T follicular helper cell (primary cell): ENCODE measurements at places on chromosomes 13 and 19.
A peak's percentile ranks its signal among the peaks of the same experiment; 100 is the strongest.

DNA sequence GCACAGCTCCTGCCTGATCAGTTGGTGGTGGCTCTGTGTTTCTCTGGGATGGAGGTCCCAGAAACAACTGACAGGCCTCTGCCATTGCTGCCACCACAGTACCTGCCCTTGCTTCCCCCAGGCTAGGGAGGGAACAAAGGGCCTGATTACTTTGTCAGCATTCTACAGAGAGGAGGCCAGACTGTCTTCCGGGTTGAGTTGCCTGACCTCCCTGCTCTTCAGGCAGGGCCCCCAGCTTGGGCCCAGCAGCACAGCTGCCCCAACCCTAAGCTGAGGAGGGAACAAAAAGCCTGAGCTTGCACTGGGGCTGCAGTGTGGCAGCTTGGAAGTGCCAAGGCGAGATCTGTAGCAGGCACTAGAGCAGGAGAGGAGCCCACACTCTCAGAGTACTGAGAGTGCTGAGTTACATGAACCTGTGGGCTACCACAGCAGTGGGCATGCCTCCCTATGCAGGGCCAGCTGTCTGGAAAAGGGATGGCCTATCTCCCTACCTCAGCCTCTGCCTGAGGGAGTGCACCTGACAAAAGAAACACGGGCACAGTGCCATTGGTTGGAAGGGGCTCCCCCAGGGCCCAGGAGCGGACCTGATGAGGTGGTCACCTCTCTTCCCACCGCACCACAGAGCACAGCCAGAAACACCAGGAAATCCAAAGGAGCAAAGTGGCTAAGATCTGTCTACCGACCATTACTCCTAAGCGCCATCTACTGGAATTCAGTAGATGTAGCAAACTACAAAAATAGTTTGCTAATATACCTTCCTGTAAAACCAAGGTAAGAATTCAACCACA lies 24.4 kb downstream of the SLC25A15 start:
- no peak for DNase-seq

- no peak for DNase-seq
Measured at GRCh38 chr13:66329988-66330451, 900.1 kb downstream of the PCDH9 start.

DNA sequence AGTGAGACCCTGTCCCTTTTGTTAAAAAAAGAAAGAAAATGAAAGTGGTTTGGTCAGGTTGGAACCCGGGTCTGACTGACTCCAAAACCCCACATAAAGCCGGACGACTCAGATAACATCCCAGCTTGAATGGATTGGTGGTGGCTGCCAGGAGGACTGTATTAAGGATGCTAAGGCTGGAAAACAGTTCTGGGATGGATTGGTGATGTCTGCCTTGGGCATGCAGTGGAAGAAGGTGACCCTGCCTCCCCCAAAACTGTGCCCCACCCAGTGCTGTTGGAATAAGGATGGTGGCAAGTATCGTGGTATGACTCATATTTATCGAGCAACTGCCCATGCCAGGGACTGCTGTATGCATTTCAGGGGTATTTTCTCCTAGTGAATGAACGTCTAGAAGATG lies 18.5 kb upstream of the COLGALT1 start:
- DNase-seq, result no peak

- no peak for DNase-seq
Measured at GRCh38 chr13:46712524-46712923, 84.4 kb downstream of the ESD start.

DNA sequence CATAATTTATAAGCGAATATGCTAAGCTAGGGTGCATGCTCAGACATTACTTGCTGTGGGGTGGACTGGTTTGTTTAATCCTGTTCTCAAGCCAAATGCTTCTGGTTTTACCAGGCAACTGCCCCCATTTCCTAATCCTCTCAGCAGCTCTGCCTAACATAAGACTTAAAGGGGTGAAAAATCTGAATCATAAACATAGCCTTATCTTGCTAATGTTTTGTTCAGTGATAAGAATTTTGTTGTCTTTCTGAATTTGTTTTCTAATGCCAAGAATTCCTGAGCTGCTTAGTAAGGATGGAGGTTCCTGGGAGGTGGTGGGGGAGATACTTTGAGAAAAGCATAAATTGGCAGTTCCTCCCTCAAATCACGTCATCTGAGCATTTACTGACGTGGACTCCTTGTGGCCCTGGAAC lies 42.7 kb downstream of the ING1 start:
- DNase-seq, result no peak

- no peak for DNase-seq
Measured at GRCh38 chr13:29125191-29125933, 305.2 kb downstream of the MTUS2 start.

- DNase-seq, result no peak
Measured at GRCh38 chr13:52868190-52868589, 19.8 kb upstream of the PCDH8 start.

GRCh38 chr19:2051773-2052704 lies 995 bp upstream of the MKNK2 start:
- DNase-seq, result peak; percentile 50

DNA sequence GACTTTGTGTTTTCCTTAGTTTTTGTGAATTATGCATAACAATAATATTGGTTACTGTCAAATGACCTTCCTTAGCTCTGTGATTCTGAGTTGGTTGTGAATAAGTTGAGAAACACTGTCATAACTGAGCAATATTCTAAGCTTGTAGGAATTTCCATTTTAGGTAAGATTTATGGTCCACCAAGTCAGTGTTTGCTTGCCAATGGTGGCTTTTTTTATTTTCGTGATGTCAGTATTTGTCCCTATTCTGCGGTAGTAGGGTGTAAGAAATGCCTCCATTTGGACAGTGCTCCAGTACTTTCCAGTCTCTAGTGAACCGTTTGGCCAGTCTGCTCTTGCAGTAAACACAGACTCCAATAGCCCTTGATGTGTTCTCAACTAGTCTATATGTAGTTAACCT lies 94.7 kb downstream of the FRY start:
- DNase-seq, result no peak

- DNase-seq, result no peak
Measured at GRCh38 chr13:35252536-35253205, 223.8 kb downstream of the MAB21L1 start.

DNA sequence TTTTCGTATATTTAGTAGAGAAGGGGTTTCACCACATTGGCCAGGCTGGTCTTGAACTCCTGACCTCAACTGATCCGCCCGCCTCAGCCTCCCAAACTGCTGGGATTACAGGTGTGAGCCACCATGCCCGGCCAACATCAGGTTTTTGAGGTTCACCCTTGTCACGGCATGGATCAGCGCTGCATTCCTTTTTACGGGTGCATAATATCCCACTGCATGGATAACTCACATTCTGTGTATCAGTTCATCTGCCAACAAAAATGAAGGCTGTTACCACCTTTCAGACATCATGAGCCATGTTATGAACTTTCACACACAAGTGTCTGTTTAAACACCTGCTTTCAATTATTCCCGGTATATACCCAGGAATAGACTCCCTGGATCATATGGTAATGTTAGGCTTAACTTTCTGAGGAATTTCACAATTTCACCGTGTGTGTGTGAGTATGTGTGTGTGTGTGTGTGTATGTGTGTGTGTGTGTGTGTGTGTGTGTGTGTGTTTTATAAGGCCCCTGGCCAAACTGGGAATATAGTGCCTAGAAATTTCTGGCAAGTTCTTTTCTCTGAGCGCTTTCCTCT lies 52.2 kb downstream of the AP1M1 start:
- DNase-seq, result no peak

DNA sequence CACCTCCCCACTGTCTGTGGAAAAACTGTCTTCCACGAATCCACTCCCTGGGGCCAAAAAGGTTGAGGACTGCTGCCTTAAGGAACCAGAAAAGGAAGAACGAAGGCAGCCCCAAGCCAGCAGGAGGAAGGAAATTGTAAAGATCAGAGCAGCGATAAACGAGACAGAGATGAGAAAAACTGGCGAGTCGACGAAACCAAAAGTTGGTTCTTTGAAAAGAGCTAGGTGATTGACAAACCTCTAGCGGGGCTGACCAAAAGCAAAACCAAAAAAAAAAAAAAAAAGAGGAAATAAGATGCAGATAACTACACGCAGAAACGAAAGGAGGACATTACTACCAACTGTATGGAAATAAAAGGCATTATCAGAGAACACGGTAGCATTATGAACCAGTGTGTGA lies 76.9 kb downstream of the GADD45B start:
- peak; percentile 20 for DNase-seq

- DNase-seq, result no peak
Measured at GRCh38 chr13:30819136-30819888, 84.0 kb downstream of the ALOX5AP start.

GRCh38 chr13:51519771-51520216 lies 64.5 kb upstream of the WDFY2 start:
- DNase-seq, result no peak

DNA sequence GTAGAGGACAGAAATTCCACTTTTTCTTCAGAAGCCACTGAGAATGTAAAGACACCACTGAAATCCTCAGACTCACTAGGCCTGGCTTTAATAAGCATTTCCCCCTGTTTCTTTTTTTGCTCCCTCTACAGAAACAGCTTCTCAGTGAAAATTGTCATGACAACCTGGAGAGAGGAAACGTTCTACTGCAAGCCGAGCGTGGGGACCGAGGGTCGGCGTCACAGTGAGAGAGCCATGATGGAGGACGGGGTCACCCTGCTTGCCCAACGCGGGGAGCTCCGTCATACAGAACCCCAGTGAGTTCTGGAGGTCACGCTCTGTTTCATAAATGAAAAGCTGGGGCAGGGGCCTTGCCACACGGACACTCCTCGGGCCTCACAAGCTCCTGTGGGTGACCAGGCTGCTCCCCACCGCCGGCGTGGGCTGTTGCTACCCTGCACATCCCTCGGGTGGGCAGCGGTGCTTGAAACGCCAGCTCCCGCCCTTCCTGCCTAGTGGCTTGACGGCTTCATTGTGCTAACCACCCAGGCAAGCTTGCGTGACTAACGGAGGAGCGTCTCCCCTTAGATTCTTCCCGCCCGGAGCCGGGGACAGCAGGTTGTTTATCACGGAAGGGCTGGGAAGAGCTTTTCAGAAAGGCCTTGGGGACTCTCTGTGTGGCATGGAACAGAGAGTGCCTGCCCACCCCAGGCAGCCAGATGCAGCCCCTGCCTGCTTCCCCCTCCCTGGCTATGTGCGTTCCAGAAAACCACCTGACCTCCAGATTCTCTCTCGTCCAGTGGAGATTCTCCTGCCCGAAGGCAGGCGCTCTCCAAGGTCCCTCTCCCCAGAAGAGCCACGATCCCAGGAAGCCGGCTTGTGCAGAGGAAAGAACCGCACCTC lies 153.6 kb downstream of the KATNAL1 start:
- DNase-seq, result no peak

DNA sequence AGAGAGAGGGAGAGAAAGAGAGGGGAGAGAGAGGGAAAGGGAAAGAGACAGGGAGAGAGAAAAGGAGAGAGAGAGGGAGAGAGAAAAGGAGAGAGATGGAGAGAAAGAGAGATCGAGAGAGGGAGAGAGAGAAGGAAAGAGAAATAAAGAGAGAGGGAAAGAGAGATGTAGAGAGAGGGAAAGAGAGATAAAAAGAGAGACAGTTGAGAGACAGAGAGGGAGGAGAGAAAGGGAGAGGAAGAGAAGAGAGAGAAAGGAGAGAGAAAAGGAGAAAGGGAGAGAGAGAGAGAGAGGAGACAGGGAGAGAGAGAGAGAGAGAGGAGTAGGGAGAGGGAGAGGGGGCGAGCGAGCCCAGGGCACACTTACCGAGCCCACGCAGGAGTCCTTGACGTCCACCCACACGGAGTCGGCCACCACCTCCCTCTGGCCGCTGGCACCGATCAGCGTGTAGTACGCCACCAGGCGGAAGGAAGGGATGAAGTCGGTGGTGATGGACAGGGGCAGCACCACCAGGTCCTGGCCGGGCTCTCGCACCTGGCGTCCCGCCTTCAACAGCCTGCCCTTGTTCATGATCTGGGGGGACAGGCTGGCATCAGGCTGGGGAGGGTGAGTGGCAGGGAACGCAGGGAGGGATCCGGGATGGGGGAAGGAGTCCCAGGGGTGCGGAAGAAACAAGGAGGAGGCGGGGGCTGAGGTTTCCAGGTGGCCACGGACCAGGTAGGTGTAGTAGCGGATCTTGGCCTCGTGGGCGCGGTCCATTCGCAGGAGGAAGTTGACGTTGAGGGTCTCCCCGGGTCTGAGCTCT lies 10.0 kb downstream of the C3 start:
- no peak for DNase-seq

- DNase-seq, result no peak
Measured at GRCh38 chr13:111027458-111028439, 87.4 kb upstream of the ARHGEF7 start.

- no peak for DNase-seq
Measured at GRCh38 chr19:10713317-10713716, 4.6 kb upstream of the DNM2 start.

GRCh38 chr13:112956571-112957294 lies 12.3 kb upstream of the MCF2L start:
- no peak for DNase-seq

- no peak for DNase-seq
Measured at GRCh38 chr19:31500197-31500830, 151.1 kb upstream of the TSHZ3 start.
